Activated T-helper 1 cell treated with anti-CD3 and anti-CD28 coated beads, Interleukin-2, amount 50 U/mL, for 16 hours (primary cell): ENCODE measurements at places on chromosomes 11 and 22.

GRCh38 chr11:33135216-33135615, 26.1 kb downstream of the CSTF3 start:
- DNase-seq, result no peak

DNA sequence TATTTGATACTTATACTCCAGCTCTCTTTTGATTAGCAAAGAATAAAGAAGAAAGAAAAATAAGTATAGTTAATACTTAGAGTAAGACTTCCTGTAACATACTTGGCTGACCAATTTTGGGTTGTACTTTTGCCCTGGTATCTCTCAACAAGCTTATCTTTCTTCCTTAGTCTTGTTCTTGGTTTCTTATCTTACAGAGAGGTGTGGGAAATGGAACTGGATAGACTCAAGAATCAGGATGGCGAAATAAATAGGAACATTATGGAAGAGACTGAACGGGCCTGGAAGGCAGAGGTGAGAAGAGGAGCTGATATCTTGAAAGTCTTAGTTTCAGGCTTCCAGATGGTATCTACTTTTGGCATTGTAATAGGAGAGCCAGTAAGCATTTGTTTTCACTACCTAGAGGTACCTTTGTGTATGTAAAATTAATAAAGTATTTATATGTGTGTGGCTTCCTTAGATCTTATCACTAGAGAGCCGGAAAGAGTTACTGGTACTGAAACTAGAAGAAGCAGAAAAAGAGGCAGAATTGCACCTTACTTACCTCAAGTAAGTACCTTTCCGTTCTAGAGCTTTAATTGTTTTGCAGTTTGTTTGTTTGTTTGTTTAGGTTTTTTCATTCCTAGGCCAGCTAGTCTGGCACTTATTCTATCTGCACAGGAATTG, 11.3 kb upstream of the BACE1-AS start:
- no peak for DNase-seq

DNA sequence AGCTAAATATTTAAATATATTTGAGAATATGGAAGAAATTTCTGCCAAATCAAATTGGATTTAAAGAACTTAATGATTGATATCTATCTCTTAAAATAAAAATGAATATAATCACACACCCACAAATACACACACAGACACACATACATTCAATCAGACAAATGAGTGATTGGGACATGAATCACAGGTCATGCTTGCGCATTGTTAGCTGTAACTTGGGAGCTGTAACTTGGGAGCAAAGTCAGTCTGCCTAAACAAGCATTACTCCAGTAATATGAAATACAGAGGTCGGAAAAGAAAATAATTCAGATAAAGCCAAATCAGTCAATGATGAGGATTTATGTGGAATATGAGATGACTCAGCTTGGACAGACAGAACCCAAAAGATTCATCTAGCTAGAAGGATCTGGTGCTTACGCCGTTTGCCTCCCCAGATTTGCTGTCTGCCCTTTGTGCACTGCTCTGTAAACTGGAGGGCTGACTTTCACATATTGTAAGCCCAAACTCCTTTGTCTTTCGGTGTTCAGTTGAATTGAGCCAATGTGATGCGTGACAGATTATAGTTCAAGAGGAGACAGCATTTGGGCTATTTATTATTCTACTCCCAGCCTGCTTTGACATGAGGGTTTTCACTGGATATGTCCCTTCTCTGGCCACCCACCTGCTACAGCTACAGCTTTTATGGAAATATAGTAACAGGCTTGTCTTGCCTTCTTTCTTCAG, 1.6 kb downstream of the OR56B1 start:
- DNase-seq, result no peak

DNA sequence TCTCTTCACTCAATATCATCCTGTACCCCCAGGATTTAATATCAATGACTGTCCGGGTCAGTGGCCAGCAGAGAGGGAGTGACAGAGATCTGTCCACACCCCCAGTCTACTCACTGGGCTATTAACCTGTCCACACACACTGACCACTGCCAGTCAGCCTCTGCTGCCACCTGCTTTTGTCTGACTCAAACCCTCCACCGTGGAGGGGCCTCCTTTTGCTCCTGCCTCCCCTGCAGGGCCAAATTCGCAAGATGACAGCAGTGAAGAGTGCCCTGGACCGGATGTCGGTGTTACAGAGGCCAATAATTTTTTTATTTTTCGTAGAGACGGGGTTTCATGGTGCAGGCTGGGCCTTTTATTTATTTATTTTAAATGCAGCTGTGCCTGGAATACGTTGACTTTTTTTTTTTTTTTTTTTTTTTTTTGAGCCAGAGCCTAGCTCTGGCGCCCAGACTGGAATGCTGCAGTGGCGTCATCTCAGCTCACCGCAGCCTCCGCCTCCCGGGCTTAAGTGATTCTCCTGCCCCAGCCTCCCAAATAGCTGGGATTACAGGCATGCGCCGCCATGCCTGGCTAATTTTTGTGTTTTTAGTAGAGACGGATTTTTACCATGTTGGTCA, 5.1 kb downstream of the PDXP start:
- no peak for DNase-seq

GRCh38 chr22:27139935-27140511, 482.6 kb downstream of the MIAT start:
- no peak for DNase-seq

DNA sequence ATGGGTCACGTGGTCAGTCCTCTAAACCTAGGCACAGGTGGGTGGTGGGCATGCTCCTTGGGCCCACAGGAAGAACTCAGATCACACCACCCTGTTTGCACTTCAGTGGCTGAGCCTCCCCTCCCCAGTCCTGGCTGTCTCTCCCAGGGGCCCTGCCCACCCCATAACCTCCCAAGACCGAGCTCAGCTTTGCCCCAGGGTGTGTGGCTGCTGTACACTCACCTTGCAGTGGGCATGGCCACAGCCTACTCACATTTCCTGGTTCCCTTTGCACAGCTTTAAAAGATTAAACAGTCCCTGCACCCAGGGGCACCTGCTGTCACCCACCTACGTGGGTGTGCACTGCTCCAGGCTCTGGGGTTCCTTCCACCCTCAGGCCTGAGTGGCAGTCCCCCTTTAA, 13.8 kb downstream of the TRIOBP start:
- DNase-seq, result no peak

DNA sequence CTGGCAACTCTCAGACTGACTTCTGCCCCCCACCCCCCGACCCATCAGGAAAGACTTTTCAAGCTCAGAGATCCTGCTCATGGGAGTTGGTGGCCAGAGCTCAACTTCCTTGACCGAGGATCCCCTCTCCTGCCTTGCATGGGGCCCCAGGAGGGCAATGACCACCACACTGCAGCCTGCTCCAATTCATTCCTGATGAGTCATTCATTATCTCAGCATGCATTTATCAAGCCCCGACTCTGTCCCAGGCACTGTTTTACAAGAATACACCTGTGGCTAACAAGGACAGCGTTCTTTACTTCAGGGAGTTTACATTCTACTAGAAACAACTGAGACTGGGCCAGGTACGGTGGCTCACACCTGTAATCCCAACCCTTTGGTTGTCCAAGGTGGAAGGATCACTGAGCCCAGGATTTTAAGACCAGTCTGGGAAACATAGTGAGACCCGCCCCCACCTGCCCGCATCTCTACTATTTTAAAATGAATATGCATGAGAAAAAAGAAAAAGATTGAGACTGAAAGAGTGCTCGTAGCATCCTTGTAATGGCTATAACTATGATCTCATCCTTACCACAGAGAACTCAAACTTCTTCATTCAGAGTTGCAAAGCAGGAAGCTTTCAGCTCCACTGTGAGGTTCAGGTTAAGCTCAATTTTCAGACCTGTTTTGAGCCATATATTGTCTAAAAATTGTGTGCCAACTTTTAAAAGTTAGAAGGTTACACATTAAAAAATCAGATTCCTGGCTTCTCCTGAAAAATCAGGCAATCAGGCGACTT, 60.4 kb downstream of the FEZ1 start:
- DNase-seq, result no peak

DNA sequence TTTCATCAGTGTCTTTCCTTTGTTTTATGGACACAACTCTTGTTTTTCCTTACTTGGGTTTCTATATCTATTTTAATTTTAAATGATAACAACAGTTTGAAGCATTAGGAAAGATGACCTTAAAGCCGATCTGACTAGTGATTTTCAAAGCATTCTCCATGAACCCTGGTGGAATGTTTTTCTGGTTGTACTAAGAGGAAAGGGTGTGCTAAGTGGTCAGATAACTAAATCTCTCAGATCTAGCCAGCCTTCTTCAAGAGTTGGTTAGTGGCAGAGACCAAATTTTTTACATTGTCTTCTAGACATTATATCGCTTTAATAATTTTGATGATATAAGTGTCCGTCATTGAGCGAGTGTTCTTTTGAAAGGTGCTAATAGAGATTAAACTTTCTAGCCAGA, 134.4 kb downstream of the METTL15 start:
- DNase-seq, result no peak

DNA sequence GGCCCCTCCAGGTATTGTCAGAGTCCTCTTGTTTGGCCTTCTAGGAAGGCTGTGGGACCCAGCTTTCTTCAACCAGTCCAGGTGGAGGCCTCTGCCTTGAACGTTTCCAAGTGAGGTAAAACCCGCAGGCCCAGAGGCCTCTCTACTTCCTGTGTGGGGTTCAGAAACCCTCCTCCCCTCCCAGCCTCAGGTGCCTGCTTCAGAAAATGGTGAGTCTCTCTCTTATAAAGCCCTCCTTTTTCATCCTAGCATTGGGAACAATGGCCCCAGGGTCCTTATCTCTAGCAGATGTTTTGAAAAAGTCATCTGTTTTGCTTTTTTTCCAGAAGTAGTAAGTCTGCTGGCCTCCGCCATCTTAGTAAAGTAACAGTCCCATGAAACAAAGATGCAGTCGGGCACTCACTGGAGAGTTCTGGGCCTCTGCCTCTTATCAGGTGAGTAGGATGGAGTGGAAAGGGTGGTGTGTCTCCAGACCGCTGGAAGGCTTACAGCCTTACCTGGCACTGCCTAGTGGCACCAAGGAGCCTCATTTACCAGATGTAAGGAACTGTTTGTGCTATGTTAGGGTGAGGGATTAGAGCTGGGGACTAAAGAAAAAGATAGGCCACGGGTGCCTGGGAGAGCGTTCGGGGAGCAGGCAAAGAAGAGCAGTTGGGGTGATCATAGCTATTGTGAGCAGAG, at the start of gene CD3E:
Gene CD3E (plus strand): TSS at position 163 of the 681 bp plus-strand sequence. CDS start 223 bp downstream, at position 386.
- peak; percentile 37 for DNase-seq

DNA sequence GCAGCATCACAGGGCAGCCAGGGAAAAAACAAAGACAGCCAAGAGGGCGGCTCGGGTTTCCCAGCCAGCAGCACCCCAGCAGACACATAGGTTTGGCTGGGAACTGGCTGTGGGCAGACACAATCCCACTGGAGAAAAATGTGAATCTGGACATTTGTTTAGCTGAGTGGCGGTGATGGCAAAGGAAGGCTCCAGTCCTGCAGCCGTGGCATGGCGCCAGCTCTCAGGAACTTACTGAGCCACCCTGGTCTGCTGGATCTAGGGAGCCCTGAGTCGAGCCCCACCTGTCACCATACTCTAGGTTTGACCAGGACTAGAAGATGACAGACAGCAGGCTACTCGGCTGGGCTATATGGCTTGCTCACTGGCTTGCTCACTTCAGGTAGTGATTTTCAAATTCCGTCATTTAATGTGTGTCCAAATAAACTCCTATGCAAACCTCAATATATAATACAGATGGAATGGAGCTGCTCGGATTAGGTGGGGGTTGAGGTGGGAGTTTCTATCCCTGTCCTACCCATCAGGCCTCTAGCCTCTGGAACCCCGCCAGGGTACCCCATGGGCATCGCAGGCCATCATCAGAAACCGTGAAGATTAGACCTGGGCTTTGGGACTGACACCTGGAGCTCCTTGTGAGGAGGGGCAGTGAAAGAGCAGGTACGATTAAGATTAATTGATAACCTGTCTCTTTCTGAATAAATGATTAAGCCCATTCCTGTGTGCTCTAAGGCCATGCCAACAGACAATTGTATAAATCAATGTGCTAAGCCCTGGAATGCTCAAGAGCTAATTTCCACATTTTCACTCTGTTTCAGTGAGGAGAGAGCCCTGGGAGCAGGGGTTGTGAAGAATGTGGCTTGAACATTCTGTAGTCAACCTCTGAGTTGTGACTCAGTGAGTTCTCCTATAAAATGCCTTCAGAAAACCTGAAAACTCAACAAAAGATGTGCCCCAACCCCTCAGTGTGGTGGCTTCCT, 42.5 kb downstream of the GALNT18 start:
- DNase-seq, result no peak

GRCh38 chr22:24207264-24208011, 26.2 kb downstream of the SUSD2 start:
- DNase-seq, result no peak

- DNase-seq, result no peak
These were observed 15.0 kb downstream of the SMIM38 start for GRCh38 chr11:69170704-69171103.

GRCh38 chr22:23365961-23366360, 185.7 kb downstream of the BCR start:
- DNase-seq, result no peak

GRCh38 chr11:66287211-66287888, 1.6 kb downstream of the YIF1A start:
- no peak for DNase-seq

- no peak for DNase-seq
These were observed 563 bp downstream of the GATD1 start for GRCh38 chr11:776561-777287.

DNA sequence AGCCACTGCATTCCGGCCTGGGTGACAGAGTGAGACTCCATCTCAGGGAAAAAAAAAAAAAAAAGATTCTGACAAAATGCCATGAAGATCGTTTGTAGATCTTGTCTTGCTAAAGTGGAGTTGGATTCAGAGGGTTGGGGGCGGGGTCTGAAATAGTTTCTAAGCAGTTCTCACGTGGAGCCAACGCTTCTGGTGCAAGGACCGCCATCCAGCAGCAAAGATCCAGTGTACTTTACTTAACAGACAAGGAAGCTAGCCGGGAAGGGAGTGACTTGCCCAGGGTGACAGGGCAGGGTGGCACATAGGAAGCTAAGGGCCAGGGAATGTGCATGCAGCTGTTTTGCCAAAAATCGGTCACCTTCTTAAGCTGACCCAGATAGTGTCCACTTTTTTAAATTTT, 27.4 kb downstream of the APOL1 start:
- DNase-seq, result no peak

DNA sequence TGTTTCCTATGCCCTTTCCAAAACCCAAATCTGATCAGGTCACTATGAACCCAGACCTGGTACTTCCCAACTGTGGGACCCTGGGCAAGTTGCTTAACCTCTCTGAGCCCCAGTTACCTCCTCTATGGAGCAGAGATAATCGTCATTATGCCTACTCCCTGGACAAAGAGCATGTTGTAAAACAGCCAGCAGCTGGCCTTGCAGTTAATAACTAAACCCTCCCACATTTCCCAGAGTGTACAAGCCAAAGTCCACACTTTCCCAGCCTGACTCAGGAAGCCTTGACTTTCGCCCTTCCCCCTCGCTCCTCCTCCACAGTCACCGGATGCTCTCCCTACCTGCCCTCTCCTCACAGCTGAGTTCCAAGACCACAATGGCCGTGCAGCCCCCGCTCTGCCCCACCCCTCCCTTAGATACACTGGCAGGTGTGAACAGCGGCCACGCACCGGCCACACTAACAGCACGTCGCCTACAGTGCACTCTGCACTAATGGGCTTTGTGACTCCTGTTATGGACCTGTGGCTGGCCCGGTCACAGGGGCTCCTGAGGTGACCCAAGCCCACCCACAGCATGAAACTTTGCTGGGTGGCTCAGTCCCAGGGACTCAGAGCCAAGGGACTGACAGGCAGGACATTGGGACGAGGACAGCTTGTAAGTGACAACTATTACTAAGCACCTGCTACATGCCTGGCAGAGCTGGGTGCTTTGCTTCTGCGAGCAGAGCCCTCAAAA, 15.6 kb upstream of the MFNG start:
- no peak for DNase-seq

GRCh38 chr11:118696673-118697226, 17.3 kb upstream of the TREH start:
- DNase-seq, result no peak
